ENCODE measurements at places on chromosomes 1 and 21.

- no peak for DNase-seq
These were observed 285.0 kb downstream of the SIPA1L2 start for GRCh38 chr1:232344791-232345399.

GRCh38 chr1:113835686-113836290, 23.5 kb upstream of the RSBN1 start:
- peak; percentile 36 for DNase-seq

DNA sequence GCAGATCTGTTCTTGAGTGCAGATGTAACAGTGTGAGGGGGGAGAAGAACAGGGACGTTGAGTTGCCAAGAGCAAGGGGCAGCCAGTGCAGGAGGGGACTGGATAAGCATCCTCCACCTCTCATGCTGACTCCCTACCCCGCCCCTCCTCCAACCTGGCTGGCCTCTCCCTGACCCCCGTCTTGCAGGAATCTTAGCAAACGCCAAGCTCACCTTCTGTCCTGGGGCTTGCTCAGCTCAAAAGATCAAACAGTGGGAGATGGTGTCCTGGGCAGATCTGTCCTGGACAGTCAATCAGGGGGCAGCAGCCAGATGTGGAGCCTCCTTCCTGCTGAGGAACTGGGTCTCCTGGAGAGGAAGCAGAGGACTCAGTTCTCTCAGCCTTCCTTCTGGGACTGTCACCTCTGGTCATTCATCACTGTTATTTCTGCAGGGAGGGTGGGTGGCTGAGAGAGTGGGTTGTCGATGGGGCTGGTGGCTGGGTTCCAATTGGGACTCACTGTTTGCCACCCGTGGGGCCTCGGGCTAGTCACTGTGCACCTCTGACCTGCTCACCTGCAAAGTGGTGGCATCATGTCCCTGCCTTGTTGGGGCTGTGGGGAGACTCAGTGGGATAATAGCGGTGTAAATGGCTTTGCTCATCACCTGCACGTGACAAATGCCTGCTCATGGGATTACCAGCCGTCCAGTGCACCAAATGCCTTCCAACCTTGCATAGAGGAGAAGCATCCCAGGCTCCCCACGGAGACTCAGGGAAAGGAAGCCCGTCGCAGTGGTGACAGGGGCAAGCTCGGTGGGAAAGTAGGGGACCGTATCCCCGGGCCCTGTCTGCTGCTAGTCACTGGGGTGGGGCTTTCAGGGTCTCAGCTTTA, 154.4 kb downstream of the PTPRU start:
- DNase-seq, result no peak

DNA sequence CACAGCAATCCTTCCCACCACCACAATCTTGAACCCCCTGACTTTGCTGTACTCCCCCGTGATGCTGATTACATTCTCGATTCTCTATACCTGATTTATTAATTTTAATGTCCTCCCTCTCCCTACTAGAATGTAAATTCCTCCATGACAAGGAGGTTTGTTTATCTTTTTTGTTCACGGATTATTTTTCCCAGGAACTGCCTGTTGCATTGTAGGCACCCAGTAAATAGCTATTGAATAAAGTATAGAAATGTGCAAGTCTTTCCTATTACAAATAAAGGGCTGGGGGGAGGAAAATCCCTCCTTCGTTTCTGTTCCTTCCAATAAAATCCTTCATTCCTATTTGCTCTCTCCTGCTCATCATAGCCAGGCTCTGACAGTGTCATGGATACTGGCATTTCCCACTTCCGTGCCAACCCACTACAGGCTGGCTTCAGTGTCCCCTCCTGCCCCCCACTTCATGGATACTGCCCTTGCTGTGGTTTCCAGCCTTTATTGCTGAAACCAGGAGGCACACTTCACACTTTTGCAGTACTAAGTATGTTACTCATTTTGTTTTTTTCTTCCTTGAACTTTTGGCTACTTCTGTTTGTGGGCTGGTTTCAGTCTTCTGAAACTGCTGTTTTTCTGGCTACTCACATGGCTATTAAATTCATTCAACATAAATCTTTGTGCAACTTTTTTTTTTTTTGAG, 7.5 kb downstream of the KIF1B start:
- DNase-seq, result no peak

GRCh38 chr1:93223023-93223675, 42.6 kb downstream of the CCDC18 start:
- no peak for DNase-seq

- peak; percentile 93 for DNase-seq
These were observed at the start of gene FOXD2 for GRCh38 chr1:47437447-47438164. Gene FOXD2, plus strand, starts transcription at chr1:47438044. Its CDS starts 92 bp downstream, at chr1:47438136.

- DNase-seq, result no peak
These were observed 205.1 kb upstream of the EDN2 start for GRCh38 chr1:41689558-41689981.

GRCh38 chr1:33825506-33825905, 38.4 kb upstream of the HMGB4 start:
- no peak for DNase-seq

DNA sequence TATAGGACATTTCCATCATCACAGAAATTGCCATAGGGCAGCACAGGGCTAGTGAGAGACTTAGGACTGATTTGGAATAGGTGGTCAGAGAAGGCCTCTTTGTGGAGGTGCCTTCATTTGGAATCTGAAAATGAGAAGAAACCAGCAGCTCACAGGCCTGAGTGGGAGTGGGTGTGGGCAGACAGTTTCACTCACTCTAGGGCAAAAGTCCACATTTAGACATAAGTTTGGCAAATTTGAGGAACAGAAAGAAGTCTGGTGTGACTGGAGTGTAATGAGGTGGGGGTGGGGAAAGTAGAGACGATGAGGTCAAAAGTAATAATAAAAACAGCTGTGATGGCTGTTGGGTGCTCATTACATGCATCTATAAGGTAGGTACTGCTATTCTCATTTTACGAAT, 22.4 kb upstream of the BCAR3 start:
- no peak for DNase-seq

GRCh38 chr1:228368801-228369607, 37.6 kb downstream of the TRIM11 start:
- no peak for DNase-seq

DNA sequence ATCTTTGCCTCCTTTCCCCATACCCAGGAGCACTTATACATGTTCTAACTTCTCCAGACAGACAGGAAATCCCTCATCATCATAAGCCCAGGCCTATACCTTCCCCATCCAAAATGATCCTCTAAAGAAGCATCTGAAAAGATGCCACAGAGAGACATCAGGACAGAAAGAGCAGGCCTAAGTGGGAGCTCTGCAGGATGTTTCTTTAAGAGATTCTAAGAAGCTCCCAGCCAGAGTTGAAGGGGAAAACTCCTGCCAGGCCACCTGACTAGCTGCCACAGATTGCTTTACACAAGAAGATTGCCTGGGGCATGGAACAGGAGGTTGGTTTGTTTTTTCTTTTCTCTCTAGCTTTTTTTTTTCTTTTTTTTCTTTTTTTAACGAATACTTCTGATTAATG, 275.8 kb downstream of the VAV3 start:
- DNase-seq, result no peak

DNA sequence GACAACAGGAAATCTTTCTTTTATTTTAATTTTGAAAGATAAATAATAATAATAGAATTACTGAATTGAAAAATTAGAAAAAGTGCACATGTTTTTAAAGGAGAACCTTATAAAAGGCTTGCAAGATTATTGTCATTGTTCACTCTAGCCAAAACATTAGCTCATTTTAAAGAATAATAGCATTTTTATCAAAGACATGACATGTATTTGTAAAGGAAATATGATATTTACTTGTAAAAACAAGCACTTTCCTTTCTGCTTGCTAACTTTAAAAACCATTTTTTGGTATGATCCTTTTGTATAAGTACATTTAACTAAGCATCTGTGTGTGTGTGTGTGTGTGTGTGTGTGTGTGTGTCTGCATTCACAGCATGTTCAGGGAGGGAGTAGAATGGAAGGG, 156.3 kb upstream of the C1orf87 start:
- no peak for DNase-seq

DNA sequence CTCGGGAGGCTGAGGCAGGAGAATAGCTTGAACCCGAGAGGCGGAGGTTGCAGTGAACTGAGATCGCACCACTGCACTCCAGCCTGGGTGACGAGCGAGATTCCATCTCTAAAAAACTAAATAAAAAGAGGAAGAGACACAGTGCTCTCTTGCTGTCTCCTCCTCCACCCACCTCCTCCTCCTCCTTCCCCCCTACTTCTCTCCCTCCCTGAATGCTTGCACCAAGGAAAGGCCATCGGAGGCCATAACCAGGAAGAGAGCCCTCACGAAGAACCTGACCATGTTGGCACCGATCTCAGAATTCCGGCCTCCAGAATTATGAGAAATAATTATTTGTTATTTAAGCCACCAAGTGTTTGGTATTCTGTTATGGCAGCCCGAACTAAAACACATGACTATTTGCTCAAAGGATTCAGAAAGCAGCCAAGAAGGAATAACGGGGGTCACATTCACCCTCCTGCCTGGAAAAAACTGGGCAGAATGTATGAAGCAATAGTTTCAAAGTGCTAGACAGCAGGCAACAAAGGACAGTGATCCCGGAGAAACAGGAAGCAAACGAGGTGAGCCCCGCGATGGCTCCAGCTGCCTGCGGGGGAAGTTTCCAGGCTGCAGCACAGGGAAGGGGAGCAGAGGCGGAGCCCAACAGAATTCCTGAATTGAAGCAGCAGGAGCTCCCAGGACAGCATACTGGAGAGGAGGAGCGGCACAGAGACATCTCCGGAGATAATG, 35.8 kb downstream of the LDLRAD1 start:
- DNase-seq, result no peak

DNA sequence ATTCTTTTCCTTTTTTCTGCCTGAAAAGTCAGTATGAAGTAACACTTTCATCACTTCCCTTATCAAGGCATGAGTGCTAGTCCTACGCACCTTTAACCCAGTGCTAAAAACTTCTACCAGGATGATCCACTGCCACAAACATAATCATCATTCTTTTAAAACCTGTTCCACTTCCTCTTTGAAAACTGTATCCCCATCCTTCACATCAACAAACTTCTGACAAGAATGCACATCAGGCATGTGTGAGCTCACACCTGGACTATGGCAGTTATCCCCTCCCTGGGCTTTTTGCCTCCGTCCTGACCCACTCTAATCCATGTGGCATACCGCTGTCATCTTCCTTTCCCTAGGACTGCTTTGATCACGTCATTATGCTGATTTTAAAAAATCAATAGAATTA, 70.2 kb downstream of the ESRRG start:
- no peak for DNase-seq

DNA sequence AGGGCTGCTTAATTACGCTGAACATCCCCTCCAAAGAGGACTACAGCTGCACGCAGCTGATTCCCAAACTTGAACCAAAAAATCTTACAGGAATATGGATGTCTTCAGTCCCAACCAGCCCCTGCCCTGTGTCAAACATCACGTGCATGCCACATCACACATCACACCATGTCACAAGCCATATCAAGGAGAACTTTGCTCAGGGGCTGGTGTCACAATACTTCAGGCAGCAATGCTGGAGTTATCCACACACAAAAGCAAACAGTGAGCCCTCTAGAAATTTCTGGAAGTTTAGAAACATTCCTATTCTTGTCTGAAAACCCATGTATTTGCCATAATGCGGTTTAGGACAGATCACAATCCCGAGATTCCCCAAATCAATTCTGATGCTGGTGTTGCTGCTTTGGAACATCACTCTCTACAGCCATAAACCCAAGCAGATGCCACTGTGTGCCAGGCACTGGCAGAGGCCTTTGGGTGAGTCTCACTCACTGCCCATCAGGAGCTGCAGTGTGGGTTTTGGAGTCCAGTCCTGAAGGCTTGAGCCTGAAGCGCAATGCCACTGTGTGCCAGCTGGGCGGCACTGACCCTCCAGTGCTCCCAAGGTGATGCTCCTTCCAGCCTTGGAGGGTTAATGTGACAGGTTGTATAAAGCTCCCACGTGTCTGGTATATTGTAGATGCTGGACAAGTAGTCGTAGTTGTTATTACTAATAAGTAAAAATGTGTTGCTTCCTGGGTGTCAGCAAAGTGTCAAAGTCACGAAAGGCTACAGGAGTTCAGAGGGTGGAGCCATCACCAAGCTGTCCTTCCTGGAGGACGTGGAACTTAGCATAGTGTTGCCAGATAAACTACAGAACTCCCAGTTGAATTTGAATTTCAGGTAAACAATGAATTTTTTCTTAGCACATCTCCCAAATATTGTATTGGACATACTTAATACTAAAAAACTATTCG, 20.1 kb upstream of the EFNA1 start:
- no peak for DNase-seq

DNA sequence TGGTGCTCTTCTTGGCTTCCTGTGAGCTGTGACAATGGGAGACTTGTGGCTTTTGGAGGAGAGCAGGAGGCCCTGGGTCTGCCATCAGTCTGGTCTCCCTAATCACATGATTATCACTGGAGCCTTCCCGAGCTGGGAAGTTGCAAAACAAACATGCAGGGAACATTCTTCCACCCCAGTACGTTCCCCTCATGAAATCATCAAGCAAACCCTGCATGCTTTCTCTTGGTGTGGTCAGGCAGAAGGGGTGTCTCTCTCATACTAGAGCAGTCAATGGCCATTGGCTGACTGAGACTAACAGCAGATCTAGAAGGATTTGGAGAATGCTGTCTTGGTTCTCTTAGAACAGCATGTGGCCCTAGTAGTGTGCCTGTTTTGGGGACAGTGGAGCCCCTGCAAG, 111.2 kb downstream of the LIPI start:
- DNase-seq, result no peak

- DNase-seq, result no peak
These were observed 206.2 kb upstream of the RRP15 start for GRCh38 chr1:218078916-218079315.

DNA sequence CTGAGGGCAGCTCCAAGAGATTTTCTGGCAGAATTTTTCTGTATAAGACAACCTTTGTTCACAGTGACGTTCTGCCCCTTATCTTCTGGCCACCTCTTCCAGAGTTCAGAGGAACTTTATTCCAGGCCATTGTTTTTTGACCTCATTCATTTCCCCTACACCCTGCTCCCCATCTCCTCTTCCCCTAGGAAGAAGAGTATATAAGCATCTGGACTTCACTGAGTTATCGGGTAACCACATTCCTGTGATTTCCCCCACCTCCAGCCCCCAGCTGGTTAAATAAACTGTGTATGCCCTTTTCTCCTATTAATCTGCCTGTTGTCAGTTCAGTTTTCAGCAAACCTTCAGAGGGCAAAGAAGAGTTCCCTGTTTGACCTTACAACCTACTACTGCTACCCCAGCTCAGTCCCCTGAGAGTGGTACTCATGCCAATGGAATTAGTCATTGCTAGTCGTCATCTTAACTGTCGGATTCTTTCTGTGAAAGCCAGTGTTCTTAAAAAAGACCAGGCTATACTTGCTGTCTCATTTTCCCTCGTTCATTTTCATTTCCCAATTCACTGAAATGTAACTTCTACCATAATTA, 14.3 kb upstream of the ALG14 start:
- no peak for DNase-seq

- no peak for DNase-seq
These were observed 294.4 kb downstream of the SDCCAG8 start for GRCh38 chr1:243550276-243550675.

GRCh38 chr1:156386949-156387869, 18.2 kb downstream of the RHBG start:
- DNase-seq, result no peak

- DNase-seq, result no peak
These were observed 102.8 kb downstream of the ETS2 start for GRCh38 chr21:38908537-38908936.

All from NCI-H2107 (cell line).